ENCODE measurements at places on chromosomes 3 and 15.

GRCh38 chr3:48748754-48749153 lies 31.7 kb upstream of the IP6K2 start:
- DNase-seq = no peak

DNA sequence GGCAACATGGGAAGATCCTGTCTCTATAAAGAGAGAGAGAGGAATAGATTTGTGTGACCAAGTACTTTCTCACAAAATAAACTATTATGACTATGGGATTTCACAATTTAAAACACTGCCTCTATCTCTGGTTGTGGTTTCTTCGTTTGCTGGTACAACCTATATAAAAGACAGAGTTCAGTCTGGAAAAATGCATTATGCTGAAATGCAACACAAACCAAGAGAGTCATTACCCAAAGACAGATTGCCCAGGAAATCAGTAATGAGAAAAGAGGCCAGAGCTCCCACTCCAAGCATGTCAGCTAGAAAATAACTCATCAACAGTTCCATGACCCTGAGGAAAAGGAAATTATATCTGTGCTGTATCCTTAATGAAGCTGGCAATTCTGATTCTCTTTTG lies 23.2 kb downstream of the GPR176 start:
- no peak for DNase-seq

DNA sequence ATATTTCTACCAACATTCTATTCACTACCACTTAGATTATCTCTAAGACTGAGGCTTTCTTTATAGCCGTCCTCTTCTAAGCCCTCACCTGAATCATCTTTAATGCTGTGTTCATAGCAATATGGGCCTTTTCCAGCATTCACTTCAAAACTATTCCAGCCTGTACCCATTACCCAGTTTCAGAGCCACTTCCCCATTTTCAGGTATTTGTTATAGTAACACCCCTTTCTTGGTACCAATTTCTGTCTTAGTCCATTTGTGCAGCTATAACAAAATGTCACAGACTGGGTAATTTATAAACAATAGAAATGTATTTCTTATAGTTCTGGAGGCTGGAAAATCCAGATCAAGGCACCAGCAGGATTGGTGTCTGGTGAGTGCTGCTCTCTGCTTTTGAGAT lies 45.7 kb downstream of the REC114 start:
- DNase-seq = no peak

GRCh38 chr3:23809840-23810342 lies 4.1 kb downstream of the UBE2E1 start:
- DNase-seq = peak; percentile 26

GRCh38 chr15:73598530-73599160 lies 34.5 kb downstream of the NPTN start:
- DNase-seq = no peak

DNA sequence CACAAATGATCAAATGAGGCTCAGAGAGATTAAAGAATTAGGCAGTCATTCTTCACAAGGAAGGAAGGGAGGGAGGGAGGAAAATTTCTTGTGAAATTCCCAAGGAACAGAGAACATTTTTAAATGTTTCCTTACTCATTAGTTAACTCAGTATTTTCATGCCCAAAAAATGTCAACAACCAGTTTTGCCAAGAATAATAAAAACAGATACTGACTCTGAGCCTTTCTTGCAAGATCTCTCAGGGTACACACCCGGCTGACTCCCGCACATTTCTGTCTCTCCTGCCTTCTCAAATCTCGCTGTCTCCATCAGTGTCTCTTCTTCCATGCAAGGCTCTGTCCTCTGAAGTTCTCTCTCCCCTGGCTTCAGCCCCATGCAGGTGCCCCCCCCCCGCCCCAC lies 265.9 kb downstream of the TJP1 start:
- DNase-seq = no peak

DNA sequence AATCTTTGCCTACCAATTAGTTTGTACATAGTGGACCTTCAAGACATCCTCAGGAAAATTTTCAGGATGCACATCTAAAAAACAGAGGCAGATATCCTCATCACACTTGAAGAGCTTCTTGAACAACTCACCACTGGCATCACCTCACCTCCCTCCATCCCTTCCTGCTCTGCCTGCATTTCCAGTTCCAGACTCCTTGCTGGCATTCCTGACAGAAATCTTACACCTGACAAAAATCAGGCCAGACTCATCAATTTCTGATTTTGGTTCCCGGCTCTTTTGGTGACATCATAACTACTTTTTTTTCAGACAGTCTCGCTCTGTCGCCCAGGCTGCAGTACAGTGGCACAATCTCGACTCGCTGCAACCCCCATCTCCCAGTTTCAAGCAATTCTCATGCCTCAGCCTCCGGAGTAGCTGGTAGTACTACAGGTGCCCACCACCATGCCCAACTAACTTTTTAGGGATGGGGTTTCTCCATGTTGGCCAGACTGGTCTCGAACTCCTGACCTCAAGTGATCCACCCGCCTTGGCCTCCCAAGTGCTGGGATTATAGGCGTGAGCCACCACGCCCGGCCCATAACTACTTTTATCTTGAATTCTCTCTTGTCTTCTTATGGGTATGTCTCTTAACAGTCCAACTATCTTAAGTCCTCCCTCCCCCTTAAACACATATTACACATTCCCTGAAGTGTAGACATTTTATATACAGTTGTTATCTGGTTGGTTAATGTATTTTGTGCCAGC lies 216.6 kb upstream of the IL12A start:
- DNase-seq = no peak

DNA sequence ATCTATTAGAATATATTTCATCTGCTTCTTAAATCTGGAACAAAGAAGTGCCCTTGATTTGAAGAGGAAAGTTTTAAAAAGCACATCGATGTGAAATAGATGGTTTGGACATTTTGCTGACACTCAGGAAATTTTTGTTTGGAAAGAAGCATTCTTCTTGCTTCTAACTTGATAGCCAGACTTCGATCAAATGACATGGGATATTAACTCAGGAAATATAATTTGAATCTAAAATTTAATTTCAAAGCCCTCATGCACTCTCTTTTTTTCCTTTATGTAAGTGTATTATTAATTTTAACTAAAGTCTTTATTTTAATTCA lies 761.2 kb downstream of the VGLL3 start:
- no peak for DNase-seq

- DNase-seq = no peak
These were observed 29.5 kb upstream of the ZNF774 start for GRCh38 chr15:90322538-90322937.

DNA sequence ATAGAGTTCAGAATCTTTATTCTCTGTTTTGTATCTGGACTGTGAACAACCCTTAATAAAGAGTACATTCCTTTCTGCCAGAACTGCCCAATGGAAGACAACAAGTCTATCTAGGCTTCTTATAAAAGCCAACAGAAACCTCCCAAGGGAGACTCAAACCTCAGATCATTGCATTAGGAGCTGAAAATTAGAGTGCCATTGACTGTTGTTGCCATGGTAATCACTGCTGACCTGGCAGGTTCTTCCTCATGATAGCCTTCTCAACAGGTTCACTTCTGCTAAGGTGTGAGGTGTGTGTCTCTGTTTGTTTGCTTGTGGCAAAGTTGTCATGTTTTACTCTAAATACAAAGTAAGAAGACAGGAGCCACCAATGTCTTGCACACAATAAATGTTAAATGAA lies 79.2 kb downstream of the TMEM108 start:
- no peak for DNase-seq

Measured in GM10248 (cell line).